Activated CD4-positive, alpha-beta T cell treated with anti-CD3 and anti-CD28 coated beads, Interleukin-2, amount 10 ng/mL, durations not matched to agents 24 days and 14 days (primary cell): ENCODE measurements at places on chromosomes 1 and 21. TPM values are rescaled to one million over a fixed set of nuclear protein-coding genes. Genes with fewer than 3 reads are reported as not detected.

The RNF186 gene
- not detected in 2 replicates for total RNA-seq

The PEAR1 gene
- total RNA-seq: 0.09 and 0.21 TPM in 2 replicates

The ASCL5 gene
- not detected in 2 replicates for total RNA-seq

The FAM72A gene
- total RNA-seq: 29.1 and 35.5 TPM in 2 replicates

The NUP210L gene
- 0.02 TPM in 1 of 2 replicates, not detected in the other for total RNA-seq

The PAQR6 gene
- total RNA-seq: 4.2 and 4.6 TPM in 2 replicates

The PDE4B gene
- total RNA-seq: 10.6 and 10.9 TPM in 2 replicates
